NCI-H345 (cell line): ENCODE measurements at places on chromosomes 7 and 10.

DNA sequence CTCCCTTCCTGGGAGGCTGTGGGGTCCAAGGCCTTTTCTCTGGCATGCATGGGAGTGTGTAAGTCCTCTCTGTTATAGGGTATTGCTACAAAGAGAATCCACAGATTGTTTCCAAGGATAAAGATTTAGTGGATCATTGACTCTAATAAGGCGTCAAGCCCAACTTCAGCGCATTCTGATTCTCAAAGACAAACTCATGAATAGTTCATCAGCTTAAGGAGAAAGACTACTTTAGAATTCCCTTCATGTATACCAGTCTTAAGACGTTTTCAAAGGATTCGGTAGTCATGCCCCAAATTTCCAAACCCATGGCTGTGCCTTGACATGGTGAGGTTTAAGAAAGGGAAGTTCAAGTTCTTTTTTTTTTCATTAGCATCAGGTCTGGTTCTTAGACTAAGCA is 46.6 kb upstream of the ABLIM1 start:
- DNase-seq, result no peak

GRCh38 chr7:131182446-131183058 is 145.1 kb upstream of the MKLN1 start:
- no peak for DNase-seq

- no peak for DNase-seq
Observed at GRCh38 chr10:6141296-6142151, 52.7 kb downstream of the RBM17 start.

DNA sequence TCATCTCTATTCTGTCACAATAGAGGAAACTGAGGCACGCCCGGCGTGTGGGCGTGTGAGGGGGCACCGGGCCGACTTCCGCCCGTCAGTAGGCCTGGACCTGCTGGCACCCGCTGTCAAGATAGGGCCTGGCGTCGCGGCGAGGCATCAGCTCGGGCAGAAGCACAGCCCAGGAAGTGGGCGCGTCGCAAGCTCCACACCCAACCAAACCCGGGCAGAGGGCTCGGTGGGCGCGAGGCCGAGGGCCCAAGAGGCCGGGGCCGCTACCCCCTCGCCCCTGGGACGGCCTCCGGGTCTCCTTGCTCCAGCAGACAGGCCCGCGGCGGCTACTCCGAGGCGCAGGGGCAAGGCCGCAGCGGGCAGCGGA is 91.2 kb downstream of the SPAG6 start:
- DNase-seq, result no peak

GRCh38 chr7:46810986-46811385 is 770.9 kb downstream of the TNS3 start:
- DNase-seq, result no peak
